ENCODE measurements at places on chromosomes 7 and 10.

- no peak for DNase-seq
These were observed 514 bp downstream of the RNF216 start for GRCh38 chr7:5780801-5781496.

DNA sequence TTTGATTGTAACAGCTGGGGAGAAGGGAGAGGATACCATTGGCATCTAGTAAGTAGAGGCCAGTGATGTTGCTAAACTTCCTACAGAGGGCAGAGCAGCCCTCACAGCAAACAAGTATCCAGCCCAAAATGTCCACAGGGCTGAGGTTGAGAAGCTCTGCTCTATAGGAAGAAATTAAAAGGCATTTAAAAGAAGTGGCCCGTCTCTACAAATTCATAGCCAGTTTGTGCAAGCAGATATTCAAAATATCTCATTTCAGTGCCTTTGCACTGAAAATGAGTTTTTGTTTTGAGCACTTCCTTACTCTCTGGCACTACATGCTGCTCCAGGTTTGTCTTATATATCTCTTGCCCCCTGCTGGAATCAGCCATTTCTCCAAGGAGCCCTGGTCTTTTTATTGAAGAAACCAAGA lies 330.0 kb downstream of the BBS9 start:
- DNase-seq: no peak

- DNase-seq: no peak
These were observed 423.7 kb downstream of the DPP6 start for GRCh38 chr7:154475864-154476263.

- DNase-seq: no peak
These were observed 5.2 kb downstream of the FAM133B start for GRCh38 chr7:92584953-92585352.

- no peak for DNase-seq
These were observed 345.0 kb downstream of the SEMA3D start for GRCh38 chr7:84841809-84842208.

DNA sequence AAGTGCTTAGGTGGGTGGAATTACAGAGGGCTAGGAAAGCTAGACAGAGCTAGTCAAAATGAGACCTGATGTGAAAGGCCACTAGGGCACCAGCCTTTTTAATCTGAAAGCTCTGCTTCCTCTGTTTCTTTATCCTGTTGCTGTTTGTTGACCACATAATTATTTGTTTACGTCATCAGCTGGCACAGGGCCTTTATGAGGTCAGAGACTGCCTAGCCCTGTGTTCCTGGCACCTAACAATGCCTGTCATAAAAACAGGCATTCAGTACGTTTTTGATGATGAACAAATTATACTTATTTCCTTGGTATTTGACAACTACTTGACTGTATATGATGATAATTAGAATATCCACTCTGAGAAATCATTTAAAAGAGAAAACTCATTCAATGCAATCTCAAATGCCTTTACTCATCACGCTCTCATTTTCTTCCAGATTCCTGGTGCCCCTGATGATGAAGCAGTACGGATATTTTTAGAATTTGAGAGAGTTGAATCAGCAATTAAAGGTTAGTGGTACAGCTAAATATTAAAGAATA lies 26.0 kb downstream of the RBM17 start:
- DNase-seq: no peak

DNA sequence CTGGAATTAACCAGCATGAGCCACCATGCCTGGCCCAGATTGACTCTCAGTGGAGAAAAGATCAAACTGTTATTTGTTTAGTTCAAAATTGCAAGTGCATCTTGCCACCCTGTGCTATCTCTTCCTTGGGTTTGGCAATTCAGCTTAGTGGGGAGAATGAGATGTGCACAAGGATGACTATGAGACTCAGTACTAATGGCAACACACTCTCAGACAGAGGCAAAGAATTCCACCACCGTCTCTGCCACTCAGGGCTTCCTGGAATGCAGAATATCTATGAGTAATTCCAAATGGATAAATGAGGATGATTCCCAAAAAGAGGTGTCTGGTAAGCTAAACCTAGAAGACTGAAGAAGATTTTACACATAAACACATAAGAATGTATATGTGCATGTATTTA lies 525.8 kb downstream of the NRG3 start:
- no peak for DNase-seq

DNA sequence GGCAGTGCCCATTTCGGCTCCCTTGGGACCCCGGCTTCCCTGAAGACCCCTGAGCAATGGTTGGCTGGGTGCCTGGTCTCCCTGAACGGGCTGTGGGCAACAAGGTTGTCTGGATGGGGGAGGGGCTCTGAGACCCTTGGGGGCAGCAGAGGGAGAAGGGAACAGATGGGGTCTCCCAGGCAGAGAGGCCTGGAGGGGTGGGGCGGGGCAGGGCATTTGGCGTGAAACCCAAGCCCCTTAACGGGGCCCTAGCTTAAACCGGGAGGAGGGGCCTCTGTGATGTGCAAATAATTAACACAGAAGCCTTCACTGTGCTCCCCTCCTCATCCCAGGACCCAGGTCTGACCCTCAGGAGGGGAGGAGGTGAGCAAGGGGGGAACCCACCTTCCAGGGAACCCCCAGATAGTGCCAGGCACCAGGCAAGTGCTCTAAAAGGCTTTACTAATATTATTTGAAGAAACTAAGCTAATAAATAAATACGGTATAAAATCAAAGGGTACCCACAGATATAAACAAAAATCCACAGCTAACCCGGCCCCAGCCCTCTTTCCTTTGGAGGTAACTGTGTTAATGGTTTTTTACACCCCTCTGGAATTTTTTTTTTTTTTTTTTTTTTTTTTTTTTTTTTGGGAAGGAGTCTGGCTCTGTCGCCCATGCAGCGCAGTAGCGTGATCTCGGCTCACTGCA lies 170.8 kb downstream of the RNF216 start:
- no peak for DNase-seq

- no peak for DNase-seq
These were observed 3.8 kb downstream of the RTKN2 start for GRCh38 chr10:62264702-62265436.

DNA sequence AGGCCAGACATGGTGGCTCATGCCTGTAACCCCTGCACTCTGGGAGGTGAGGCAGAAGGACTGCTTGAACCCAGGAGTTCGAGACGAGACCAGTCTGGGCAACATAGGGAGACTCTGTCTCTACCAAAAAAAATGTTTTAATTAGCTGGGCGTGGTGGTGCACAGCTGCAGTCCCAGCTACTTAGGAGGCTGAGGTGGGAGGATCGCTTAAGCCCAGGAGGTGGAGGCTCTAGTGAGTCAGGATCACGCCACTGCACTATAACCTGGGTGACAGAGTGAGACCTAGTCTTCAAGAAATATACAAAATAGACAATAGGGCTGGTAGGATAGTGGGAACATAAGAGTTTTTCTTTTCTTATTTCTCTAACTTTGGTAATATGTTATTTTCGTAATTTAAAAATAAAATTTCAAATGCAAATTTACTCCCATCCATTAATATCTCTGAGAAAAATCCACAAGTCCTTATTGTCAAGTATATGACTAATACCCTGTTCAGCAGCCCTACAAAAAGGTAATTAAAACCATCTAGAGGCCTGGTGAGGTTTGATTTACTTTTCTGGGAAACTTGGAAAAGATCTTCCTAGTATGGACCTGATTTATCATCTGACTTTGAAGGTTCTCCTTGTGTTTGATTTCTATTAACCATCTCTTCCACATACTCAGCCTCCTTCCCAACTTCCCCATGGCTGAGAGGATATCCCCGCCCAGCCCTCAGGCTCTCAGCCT lies 50.0 kb downstream of the CREB3L2 start:
- DNase-seq: no peak

- DNase-seq: no peak
These were observed 144.6 kb downstream of the NRCAM start for GRCh38 chr7:108311446-108312168.

DNA sequence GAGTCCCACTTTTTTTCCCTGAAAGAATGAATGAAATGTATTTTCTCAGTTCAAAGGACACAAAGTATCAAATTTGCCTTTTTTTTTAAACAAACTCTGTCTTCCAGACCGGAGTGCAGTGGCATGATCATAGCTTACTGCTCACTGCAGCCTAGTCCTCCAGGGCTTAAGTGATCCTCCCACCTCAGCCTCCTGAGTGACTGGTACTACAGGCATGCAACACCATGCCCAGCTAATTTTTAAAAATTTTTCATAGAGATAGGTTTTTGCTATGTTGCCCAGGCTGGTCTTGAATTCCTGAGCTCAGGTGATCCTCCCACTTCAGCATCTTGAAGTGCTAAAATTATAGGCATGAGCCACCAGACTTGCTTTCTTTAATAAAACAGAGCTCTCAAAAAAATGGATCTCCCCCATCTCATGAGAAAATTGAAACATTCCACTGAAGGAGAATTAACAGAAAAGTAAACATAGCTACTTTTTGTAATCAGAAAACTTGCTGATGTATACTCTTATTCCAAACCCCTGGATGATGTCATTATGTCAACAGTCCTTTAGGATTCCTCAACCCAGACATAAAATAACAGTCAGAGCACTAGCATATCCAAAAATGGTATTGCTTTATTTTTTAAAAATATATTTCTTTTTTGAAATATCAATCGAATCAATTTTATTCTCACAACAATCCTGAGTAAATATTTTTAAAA lies 12.3 kb upstream of the TRDMT1 start:
- DNase-seq: no peak

DNA sequence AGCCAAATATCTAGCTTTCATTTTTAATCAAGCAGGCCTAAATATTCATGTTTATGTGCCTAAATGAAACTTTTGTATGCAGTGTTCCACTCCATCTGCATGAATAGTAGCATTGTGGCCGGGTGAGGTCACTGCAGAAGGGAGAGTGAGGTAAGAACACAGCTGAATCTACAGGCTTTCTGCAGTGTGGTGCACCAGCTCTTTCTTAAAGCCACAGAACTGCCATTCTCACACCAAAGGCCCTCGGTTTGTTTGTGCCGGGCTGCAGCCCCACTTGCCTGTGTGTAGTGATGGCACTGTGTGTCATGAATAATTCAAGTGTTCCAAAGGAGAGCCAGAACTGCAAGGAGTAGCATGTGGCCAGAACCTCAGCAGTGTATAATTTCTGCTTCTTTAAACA lies 204.1 kb downstream of the TRIL start:
- DNase-seq: no peak

- DNase-seq: no peak
These were observed 58.2 kb downstream of the TMEM106B start for GRCh38 chr7:12269100-12269895.

DNA sequence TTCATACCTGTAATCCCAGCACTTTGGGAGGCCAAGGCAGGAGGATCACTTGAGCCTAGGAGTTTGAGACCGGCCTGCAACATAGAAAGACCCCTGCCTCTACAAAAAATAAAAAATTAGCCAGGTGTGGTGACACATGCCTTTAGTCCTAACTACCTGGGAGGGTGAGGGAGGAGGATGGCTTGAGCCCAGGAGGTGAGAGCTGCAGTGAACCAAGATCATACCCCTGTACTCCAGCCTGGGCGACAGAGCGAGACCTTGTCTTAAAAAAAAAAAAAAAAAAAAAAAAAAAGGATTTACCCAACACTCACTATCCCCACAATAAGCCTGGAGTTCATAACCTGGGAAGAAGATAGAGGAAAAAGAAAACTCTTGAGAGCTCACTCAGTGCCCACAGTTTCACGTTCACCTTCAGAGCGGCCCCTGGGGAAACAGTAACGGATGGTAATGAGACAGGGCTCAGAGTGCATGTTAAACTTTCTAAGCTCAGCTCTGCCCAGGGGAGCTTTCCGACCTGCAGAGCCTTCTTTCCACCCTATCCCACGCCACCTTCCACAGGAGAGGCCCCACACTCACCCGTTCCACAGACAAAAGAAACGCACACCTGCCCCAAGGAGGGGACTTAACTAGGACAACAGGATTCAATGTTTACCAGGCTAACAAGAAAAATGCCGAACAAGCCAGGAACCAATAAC lies 259.8 kb upstream of the KLF14 start:
- DNase-seq: no peak

- no peak for DNase-seq
These were observed 13.6 kb upstream of the BPGM start for GRCh38 chr7:134632937-134633540.

GRCh38 chr7:110856704-110857103 lies 234.2 kb upstream of the LRRN3 start:
- DNase-seq: no peak
